ENCODE measurements at places on chromosomes 4 and X.

DNA sequence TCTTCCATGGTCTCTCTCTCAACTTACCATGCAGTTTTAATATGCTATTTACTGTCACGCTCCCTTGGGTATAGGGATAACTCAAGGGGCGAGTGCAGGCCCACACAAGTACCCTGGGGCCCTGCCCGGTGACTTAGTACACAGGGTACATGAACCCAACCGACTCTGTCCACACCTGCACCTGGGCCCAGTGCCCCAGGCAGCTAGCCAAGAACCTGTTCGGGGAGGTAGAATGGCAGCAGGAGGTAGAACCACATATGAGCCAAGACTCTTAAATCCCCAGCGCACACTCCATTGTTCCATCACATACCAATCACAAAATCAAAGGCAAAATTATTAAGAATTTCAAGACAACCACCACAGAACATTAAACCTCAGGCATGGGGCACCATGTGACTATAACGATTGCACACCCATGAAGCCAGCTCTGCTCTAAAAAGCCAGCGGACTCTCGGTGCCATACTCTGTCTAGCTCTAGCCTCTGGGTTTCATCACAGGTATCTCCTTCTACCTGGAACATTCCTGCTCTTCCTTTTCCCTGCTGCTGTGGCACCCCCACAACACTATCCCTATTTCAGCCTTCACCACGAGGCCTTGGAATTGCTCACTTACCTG is 14.6 kb downstream of the PHF8 start:
- peak; percentile 37 for DNase-seq

- no peak for DNase-seq
Measured at GRCh38 chr4:82975792-82976191, 34.8 kb downstream of the LIN54 start.

DNA sequence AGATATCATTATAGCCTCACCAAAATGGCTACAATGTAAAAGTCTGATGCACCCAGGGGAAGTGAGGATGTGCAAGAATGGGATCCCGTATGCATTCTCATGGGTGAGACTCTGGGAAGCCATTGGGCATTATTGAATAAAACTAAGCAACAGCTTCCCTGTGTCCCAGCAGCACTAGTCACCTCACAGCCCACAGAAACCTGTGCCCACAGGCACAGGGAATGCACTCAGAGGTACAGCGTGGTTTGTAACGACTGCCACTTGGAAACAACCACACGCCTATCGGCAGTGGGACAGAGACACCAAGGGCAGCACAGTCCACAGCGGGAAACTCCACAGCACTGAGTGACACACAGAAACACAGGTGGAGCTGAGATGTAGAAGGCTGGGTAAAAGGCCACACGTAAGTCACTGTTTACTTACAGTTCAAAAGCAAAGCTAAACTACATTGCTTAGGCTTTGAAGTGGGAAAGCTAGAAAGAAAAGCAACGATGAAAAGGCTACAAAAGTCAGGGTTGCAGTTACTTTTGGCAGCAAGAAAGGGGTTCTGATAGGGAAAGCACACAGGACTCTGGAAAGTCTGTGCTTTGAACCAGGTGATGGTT is 69.2 kb downstream of the HAUS3 start:
- no peak for DNase-seq

DNA sequence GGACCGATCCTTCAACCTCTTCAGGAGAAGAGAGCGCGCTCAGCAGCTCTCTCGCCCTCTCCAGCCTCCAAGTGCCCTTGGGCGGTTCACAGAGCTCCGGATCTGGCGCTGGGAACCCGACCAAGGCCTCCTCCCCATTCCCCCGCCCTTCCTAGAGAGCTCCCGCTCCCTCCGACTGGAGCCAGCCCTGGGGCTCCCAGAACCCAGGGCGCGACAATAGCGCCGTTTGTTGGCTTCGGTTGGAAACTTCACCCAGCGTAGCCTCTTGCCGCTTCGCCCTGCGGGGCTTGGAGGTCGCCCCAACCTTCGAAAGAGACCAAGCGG is 3.1 kb upstream of the SOX3 start:
- DNase-seq, result no peak

GRCh38 chr4:15875663-15876460 is 62.7 kb downstream of the FGFBP1 start:
- no peak for DNase-seq

- DNase-seq, result no peak
Measured at GRCh38 chr4:53593765-53594164, 2.5 kb upstream of the LNX1 start.

DNA sequence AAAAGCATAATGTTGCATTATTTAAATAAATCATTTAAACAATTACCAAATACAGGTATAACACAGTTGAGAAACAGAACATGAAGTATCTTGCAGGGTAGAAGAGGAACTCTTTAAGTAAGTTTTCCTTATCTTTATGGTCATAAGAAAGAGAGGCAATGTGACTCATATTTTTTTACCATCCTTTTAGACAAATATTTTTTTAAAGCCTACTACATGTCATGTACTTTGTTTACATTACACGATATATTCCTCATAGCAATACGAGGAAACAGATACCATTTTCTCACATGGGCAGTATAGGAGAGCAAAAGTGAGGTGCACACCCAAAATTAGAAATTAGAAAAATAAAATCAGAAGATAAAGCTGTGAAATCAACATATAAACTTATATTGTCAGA is 49.3 kb upstream of the EPHA5 start:
- no peak for DNase-seq

- DNase-seq, result no peak
Measured at GRCh38 chrX:9019151-9019550, 14.8 kb downstream of the FAM9B start.

DNA sequence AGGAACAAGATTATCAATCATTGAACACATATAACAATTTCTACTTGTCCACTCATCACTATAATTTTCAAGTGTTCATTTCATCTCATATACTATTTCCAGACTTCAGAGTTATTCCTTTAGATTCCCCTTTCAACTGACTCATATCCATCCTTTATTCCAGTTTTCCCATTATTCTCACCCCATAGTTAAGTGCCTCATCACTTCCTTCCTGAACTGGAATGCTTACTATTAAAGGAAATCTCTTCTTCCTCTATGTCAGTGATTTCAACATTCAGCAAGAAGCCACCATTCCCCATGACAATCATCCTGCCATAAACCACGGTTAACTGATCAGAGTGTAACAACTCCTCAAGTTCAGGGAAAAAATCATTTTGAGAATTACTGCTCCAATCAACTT is 198.9 kb downstream of the FBXO8 start:
- no peak for DNase-seq

DNA sequence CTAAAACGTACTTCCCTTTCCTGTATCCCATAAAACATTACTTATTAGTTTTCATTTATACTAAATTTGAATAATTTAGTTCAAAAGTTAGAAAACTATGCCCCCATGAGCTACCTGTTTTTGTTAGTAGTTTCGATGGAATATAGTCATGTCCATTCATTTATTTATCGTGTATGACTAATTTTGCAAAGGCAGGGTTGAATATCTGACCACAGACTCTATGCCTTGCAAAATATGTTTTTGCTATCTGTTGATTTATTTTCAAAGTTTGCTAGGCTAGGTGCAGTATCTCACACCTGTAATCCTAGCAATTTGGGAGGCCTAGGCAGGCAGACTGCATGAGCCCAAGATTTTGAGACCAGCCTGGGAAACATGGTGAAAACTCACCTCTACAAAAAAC is 78.4 kb downstream of the PDS5A start:
- no peak for DNase-seq

- no peak for DNase-seq
Measured at GRCh38 chr4:138611721-138612120, 369.6 kb upstream of the SLC7A11 start.

- peak; percentile 40 for DNase-seq
Measured at GRCh38 chrX:110795645-110796406, at the start of gene CHRDL1. TSS of gene CHRDL1 (minus strand) at chrX:110795817. CDS start at chrX:110792181, 3,636 bp downstream.

DNA sequence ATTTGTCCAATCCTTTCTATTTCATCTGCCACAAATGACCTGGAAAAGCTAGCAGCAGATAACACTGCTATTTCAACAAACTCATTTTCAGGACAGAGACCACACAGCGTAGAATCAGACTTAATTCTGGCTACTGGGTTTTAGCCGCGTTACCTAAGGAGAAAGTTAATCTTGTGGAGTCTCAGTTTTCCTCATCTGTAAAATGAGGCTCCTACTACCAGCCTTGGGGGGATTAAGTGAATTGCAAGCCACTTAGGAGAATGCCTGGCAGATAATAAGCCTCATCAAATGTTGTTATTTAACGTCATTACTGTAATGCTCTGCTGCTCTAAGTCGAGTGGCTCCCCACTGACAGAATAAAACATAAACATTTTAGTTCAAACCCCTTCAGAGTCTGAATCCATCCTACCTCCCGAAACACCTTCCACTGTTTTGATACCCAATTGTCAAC is 1.4 kb downstream of the CCNI start:
- peak; percentile 50 for DNase-seq

- no peak for DNase-seq
Measured at GRCh38 chr4:183714626-183715025, 55.5 kb downstream of the TRAPPC11 start.

- DNase-seq, result no peak
Measured at GRCh38 chr4:110306303-110306702, 107.9 kb upstream of the ELOVL6 start.

GRCh38 chrX:14015294-14015693 is 14.4 kb downstream of the GEMIN8 start:
- DNase-seq, result no peak

DNA sequence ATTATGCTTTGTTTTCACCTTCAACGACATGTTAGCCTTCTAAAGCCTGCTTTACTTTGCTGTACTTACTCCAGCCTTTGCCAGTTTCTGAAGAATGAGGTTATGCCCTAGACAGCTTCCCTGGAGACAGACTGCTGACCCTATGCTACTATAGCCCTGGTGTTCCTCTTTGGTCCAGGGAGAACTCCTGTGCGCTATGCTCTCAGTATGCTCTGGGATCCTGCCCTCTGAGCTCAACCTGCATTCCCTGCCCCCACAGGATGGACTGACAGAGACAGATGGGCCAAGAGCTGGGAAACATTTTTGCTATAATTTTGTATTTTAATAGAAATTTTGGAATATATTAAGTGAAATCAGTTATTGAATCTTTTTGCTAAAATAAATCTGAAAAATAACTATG is 425.9 kb downstream of the TMA16 start:
- no peak for DNase-seq

GRCh38 chr4:137209240-137209639 is 323.1 kb downstream of the PCDH18 start:
- DNase-seq, result no peak

DNA sequence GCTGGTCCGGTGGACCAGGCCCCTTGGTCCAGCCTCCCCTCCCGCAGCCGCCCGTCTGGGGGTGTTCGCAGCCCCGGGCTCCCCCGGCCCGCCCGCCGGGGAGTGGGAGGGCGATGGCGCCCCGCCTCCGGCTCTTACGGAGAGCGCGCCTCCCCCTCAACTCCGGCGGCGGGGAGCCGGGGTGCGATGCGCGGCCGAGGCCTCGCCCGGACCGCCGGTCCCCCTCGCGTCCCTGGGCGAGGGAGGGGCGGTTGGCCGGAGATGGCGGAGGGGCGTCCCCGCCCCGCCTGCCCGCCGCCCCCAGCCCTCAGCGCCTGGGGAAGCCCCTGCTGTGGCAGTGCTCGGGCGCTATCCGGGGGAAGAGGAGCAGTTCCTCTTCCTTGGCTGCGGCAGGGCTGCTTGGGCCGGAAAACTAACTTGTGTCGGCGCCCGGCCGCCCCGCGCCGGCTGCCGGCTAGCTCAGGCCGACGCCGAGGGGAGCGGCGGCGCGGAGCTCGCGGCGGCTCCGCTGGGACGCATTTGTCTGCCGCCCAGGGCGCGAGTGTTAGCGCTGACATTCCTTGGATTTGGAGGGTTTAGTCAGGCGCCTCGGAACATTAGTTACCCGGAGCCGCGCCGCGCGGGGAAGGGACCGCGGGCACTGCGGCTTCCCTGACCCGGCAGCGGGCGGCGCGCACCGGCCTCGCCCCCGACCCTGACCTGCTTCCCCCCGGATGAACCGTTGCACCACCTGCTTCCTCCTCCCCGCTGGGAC is 994 bp downstream of the GALNT7 start:
- peak; percentile 16 for DNase-seq

GRCh38 chrX:136032370-136032769 is 47.1 kb downstream of the SLC9A6 start:
- DNase-seq, result no peak

DNA sequence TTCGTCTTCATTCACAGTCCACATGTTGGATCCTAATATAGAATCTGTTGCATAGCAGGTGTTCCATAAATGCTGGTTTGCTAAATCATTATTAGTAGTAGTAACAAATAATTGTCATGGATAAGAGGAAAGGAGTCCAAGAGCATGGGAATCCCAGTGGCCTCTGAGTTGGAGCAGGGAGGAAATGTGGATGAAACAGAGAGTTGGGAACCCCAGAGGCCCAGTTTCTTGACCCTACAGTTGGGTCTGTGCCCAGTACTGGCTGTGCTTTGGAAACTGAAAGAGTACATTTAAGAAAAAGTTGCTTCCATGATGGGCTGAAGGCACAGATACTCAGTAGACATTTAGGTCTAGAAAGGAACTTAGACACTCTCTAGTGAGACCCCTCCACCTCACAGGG is 149.4 kb upstream of the PSAPL1 start:
- DNase-seq, result no peak

DNA sequence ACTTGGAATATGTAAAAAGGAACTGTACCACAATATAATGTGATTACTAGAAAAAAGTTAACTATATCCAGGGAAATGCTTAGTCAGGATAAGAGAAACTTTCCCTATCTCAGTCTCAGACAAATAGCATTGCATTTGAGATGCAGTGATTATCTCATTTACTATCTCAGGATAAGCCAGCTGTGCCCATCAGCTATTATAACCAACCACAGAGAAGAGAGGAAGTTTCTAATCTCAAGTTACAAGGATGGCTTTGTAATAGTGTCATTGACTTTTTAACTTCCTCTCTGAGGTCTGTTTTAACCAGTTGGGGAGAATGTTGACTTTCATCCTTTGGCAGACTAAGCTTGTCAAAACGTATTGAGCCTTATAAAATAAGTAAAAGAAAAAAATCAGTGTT is 56.5 kb downstream of the SNX25 start:
- DNase-seq, result no peak

DNA sequence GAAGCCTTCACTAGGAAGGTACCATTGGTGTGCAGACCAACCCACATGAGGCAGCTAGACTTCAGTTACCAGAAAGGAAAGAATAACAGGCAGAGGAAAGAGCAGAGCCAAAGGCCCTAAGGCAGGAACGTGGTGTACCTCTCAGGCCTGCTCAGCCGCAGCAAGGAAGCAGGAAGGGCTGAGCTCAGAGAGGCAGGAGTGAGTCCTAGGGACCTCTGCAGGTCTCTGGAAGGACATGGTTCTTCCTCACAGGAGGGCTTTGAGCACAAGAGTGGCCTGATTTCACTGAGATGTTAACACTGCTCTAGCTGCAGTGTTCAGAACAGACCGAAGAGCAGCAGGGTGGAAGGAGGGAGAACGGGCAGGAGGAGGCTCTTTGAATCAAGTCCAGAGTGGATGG is 124.6 kb downstream of the DCHS2 start:
- no peak for DNase-seq

- DNase-seq, result no peak
Measured at GRCh38 chrX:121782544-121782943, 735.1 kb downstream of the GLUD2 start.

DNA sequence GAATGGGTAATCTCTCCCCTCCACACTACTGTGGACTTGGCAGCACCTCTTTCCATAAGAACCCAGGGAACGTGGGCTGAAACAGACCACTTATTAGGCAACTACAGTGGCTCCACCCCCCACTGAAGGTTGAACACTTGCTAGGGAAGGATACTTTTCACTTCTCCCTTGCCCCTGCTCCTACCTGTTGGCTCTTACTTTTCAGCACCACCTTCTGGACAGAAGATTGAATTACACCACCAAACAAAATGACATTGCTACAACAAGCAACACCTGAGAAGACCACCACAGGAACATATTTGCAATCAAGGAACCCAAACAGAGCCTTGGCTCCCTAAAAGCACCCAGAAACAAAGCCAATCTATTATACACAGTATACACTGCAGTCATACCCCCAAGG is 132.1 kb upstream of the CXCL13 start:
- DNase-seq, result no peak

Data from NCI-H1436 (cell line).